Esophagus squamous epithelium (tissue), 5 donors: ENCODE measurements at places on chromosomes 11 and 22.

DNA sequence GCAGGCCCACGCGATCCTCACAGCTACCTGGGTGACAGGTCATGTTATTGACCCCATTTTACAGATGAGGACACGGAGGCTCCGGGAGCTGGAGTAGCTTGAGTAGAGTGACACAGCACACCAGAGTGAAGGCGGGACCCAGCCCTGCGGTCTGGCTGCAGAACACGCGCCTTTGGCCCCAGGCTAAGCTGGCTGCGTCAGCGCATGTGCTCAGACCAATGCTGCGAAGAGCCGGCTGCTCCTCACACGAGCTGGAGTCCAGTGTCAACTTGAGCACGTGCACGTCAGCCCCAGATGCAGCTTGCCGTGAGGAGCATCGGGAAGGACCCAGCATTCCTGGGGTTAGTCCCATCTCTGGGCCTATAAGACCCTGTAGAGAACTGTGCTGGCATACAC, 49.9 kb downstream of the SCUBE1 start:
- no peak for DNase-seq

- DNase-seq: no peak
Measured at GRCh38 chr22:35312198-35313059, 12.7 kb downstream of the TOM1 start.

GRCh38 chr22:46625113-46625842, 5.1 kb downstream of the GRAMD4 start:
- DNase-seq: no peak

DNA sequence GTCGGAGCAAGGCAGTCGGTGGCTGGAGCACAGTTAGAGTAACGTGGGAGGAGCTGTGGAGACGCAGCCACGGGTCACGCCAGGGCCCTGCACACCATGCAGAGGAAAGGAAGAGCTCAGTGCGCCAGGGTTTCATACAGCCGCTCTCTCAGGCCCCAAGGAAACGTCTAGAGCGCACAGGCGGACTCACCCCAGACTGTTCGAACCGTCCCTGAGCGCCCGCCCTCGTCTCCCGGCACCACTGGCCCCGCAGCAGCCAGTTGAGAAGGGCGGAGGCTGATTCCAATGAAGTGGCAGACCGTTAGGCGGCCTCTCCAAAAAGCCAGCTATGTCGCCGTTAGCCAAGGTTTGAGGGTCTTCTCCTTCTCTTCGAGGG, 483 bp upstream of the HYLS1 start:
- no peak for DNase-seq

DNA sequence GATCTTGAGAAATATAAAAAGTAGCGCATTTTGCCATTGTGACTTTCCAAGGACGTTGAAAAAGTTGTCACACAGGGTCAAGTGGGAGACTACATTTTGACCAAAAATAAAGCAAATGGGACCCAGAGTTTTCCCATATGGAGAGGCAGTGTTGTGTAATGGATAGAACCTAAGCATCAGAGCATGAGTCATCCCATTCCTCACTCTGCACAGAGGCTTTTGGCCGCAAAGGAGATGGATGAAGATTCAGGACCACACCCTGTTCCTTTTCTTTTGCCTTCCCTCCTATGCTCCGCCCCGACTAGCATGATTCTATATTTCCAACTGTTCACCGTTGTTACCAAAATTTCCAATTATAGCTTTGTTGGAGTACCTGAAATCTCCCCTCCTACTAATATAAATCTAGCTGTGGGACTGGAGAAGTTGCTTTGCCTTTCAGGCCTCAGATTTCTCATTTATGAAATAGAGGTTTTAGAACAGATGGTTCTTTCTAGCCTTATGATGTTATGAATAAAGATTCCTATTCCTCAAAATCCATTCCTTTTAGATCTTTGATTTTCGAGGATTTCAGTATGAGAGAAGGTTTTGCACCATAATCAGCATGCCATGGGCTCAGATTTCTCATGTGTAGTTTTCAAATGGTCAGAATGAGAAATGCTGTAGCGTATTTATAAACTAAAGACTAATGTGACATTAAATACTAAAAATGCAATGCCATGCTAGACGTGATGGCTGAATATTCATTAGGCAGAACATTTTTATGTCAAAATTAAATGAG, 921.9 kb upstream of the TENM4 start:
- DNase-seq: no peak

- no peak for DNase-seq
Measured at GRCh38 chr11:18865261-18865660, 73.7 kb upstream of the PTPN5 start.

DNA sequence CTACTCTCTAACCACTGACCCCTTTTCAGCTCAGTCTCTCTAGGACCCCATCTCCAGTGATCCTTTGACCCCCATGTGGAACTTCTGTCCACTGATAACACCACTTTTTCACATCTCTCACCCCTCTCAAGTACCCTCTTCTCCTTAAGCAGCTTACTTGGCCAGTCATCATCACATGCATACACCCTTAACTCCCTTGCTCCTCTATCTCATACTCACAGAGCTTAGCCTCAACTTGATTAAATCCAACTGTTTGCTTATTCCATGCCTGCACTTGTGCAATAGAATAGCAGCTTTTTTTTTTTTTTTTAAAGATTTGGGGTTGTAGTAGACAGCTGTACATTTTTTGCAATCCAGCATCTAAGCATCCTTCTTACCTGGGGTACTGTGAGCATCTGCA, 22.2 kb downstream of the AQP11 start:
- no peak for DNase-seq

DNA sequence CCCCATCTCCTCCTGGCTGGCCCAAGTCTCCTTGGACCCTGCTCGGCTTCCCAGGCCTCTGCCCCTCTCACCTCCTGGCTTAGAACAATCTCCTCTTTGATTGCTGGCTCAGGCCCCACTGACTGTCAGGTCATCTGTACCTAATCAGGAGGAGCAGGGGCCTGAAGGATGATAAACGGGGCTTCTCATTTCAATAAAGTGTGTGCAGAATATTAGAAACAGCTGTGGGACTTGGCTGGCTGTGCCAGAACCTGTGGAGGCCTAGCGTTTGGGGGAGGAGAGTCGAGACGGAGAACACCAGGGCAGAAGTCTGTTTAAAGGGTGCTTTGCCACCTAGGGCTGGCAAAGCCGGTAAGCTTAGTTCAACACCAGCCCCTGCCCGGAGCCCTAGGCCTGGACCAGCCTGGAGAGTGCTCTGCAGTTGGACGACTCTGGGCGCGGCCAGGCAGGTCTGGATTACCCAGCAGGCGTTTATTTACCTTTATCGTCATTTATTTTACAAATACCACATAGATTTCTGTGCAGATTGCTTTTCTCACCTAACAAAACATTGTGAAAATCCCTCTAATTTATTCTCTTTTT, 10.1 kb upstream of the VSIG10L2 start:
- no peak for DNase-seq

GRCh38 chr11:72245263-72245816, 1.4 kb upstream of the PHOX2A start:
- no peak for DNase-seq

GRCh38 chr11:5671831-5672230, 13.0 kb downstream of the TRIM5 start:
- no peak for DNase-seq

- DNase-seq: no peak
Measured at GRCh38 chr22:29199702-29200400, 5.8 kb upstream of the EMID1 start.

GRCh38 chr11:122676638-122677037, 21.1 kb downstream of the UBASH3B start:
- no peak for DNase-seq

- DNase-seq: no peak
Measured at GRCh38 chr11:12508151-12508751, 130.9 kb downstream of the PARVA start.

DNA sequence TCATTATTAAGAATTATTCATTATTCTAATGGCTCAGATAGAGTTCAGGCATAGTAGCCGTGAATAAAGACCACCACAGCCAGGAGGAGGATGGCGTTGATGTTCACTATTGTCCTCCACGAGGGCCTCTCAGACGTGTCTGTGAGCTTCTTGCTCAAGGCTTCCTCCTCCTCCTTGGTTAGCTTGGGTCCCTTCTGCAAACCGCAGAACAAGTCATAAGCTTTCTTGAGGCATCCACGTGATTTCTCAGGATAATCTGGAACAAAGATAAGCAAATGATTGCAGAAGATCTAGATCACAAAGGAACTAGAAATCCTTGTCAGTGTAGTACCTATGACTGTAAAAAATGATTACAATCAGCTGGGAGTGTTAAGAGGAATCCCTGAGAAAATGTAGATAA, 13.6 kb upstream of the RFPL2 start:
- DNase-seq: no peak

GRCh38 chr22:38618682-38619081, 37.5 kb downstream of the FAM227A start:
- DNase-seq: no peak

GRCh38 chr11:75667831-75668450, 897 bp downstream of the MAP6 start:
- DNase-seq: no peak

- no peak for DNase-seq
Measured at GRCh38 chr22:44718418-44718817, 16.4 kb downstream of the PRR5 start.

DNA sequence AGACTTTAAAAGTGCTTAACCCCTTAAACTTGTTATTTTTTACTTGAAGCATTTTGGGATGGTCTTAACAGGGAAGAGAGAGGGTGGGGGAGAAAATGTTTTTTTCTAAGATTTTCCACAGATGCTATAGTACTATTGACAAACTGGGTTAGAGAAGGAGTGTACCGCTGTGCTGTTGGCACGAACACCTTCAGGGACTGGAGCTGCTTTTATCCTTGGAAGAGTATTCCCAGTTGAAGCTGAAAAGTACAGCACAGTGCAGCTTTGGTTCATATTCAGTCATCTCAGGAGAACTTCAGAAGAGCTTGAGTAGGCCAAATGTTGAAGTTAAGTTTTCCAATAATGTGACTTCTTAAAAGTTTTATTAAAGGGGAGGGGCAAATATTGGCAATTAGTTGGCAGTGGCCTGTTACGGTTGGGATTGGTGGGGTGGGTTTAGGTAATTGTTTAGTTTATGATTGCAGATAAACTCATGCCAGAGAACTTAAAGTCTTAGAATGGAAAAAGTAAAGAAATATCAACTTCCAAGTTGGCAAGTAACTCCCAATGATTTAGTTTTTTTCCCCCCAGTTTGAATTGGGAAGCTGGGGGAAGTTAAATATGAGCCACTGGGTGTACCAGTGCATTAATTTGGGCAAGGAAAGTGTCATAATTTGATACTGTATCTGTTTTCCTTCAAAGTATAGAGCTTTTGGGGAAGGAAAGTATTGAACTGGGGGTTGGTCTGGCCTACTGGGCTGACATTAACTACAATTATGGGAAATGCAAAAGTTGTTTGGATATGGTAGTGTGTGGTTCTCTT, 2.8 kb downstream of the MALAT1 start:
- no peak for DNase-seq

GRCh38 chr22:29615705-29616327, 12.4 kb downstream of the NF2 start:
- no peak for DNase-seq

DNA sequence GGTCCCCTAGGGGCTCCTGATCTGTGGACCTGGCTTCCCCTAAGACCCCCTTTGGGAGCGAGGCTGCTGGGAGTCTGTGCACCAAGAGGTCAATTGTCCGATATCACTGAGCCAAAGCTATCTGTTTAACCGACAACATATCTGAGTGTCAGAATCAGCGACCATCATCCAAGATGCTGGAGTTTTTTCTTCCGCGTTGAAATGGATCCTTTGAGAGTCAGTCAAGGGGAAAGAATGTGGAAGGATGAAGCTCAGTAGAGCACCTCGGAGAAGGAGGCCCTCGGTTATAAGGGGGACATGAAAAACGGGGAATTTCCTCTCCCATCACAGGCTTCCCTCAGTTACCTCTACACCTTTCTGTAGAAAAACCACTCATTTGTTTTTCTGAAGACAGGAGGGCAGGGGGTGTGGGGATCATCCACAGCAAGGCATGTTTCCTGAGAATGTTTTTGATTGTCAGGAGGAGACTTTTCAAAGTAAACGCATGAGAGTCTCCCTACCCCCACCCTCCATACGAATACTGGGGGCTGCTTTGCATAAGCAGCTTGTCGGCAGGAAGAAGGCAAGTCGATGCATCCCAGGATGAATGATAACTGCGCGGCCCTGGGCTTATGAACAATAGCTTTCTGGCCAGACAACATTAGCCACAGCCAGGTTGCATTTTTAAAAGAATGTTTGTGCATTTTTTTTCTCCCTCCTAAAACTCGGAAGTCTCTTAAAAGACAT, 37.7 kb upstream of the CCND1 start:
- DNase-seq: no peak

GRCh38 chr22:39236321-39237317, 8.2 kb downstream of the PDGFB start:
- DNase-seq: no peak

- DNase-seq: no peak
Measured at GRCh38 chr11:126694065-126694625, 306.4 kb downstream of the KIRREL3 start.

GRCh38 chr11:35851342-35851741, 92.5 kb upstream of the LDLRAD3 start:
- no peak for DNase-seq

DNA sequence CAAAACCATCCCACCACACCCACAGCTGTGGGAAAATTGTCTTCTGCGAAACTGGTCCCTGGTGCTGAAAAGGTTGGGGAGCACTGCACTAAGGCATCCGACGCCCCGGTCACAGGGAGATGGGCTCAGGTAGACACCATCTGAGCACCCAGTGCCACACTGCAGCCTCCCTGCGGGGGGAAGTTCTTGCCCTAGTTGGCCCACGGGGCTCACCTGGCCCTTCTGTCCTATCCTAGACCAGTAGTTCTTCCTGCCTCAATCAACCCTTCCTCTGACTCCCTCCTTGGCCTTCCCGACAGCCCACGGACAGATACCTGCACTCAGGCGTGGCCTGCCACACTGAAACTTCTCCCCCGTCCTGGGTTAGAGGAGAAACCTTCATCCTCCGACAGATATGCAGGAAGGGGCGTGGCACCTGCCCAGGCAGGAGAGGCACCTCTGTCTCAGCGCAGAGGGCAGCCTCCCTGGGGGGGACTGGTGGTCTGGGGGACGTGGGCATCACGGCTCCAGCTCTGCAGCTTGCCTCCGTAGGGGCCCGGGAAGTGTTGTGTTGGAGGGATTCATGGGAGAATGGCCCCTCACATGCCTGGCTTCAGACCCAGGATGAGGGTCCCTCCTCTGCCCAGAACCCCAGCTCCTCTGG, 4.5 kb downstream of the ANO9 start:
- DNase-seq: no peak

DNA sequence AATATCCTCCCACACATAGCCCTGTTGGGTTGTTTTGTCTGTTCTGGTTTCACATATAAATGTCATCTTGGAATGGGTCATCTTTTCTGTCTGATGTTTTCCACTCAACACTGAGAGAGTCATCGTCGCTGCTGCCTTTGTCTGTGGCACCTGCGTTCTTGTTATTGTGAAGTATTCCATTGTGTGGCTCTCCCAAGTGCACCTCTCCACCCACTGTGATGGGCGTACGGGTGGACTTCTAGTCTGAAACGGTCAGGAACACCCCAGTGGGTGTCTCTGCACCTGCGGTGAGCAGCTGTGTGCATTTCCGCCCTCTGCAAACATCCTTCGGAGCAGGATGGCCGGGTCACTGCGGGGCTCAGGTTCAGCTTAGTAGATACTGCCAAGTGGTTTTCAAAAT, 34.5 kb upstream of the RTL6 start:
- DNase-seq: no peak

GRCh38 chr11:86571273-86571948, 101.0 kb downstream of the ME3 start:
- no peak for DNase-seq
